ENCODE measurements at places on chromosomes 7 and 10. TPM values are rescaled to one million over a fixed set of nuclear protein-coding genes. Genes with fewer than 3 reads are reported as not detected.

GAD2 gene
- total RNA-seq, result not detected

DOCK4 gene
- 20.3 TPM for total RNA-seq

PALD1 gene
- 0.40 TPM for total RNA-seq

PKD2L1 gene
- total RNA-seq, result not detected

ITGB8 gene
- total RNA-seq, result 95.7 TPM

RET gene
- total RNA-seq, result 0.23 TPM

PVRIG gene
- not detected for total RNA-seq

GIMAP2 gene
- 0.43 TPM for total RNA-seq

ZNF33B gene
- total RNA-seq, result 4.1 TPM

AIFM2 gene
- total RNA-seq, result 11.5 TPM

ZP3 gene
- 3.0 TPM for total RNA-seq

SYCE1 gene
- 0.07 TPM for total RNA-seq

MRLN gene
- not detected for total RNA-seq

LRRTM3 gene
- not detected for total RNA-seq

FAM13C gene
- 5.0 TPM for total RNA-seq

ANAPC16 gene
- 50.8 TPM for total RNA-seq

ASB13 gene
- total RNA-seq, result 7.6 TPM

SUGCT gene
- 8.4 TPM for total RNA-seq

ZNF804B gene
- not detected for total RNA-seq

SLC13A1 gene
- not detected for total RNA-seq

GCK gene
- 1.4 TPM for total RNA-seq

PLA2G12B gene
- total RNA-seq, result not detected

WNT2 gene
- 0.20 TPM for total RNA-seq

OR6V1 gene
- total RNA-seq, result not detected

FUOM gene
- 6.3 TPM for total RNA-seq

NCF1 gene
- total RNA-seq, result not detected

ADCY1 gene
- 0.26 TPM for total RNA-seq

PRPS1L1 gene
- not detected for total RNA-seq

CDK13 gene
- 59.7 TPM for total RNA-seq

AMPH gene
- total RNA-seq, result 0.13 TPM

GIMAP8 gene
- 0.07 TPM for total RNA-seq

CYP2E1 gene
- 0.86 TPM for total RNA-seq

TMEM229A gene
- total RNA-seq, result 0.07 TPM
